ENCODE measurements at places on chromosomes 6 and 20.

- DNase-seq = peak; percentile 84
These were observed 16.7 kb downstream of the HMGN4 start for GRCh38 chr6:26554697-26555504.

DNA sequence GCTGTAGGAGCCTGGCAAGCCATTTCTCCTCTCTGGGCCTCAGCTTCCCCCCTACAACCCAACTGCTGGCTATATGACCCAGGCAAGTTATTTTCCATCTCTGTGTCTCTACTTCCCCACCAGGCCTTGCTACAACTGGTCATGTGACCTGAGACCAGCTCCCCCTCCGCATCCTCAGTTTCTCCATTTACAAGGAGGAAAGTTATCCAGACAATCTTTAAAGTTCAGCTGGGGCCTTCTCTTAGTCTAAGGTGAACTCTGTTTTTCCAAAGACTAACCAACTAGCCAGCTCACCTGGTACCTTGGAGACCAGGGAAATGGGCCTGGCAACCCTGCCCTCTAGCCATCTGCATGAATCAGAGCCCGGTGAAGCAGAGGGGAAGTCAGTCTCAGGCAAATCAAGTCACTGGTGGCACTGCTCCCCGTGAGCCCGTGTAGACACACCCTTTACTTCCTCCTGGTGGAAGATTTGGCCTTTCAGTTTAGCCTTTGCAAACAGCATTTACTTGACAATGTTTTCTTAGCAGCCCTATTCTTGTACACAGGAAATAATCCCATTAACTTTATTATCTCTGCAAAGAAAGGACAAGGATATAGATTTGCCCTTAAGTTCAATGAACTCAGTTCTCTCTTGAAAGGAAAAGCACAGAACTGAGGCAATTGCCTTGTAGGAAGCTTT is 157.7 kb downstream of the VEGFA start:
- DNase-seq = no peak

DNA sequence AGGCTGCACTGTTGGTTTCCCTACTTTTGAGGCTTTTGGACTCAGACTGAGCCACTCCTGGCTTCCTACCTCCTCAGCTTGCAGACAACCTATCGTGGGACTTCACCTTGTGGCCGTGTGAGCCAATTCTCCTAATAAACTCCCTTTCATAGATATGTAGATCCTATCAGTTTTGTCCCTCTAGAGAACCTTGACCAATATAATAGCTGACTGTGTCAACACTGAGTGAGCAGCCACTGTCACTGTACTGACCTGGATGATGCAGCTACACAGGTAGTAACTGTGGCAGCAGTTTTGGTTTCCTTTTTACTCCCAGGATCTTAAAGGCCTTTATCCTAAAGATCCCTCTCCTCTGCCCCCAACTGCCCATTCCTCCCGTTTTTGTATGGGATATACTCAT is 70.2 kb downstream of the SLC22A3 start:
- DNase-seq = no peak

DNA sequence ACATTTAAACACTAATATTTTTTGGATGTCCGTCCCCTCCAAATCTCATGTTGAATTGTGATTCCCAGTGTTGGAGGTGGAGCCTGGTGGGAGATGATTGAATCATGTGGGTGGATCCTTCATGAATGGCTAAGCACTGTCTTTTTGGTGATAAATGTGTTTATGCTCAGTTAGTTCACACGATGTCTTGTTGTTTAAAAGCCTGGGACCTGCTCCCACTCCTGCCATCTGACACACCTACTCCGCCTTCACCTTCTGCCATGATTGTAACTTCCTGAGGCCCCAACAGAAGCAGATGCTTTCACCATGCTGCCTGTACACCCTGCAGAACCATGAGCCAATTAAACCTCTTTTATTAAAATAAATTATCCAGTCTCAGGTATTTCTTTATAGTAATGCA is 114.7 kb downstream of the TNFAIP3 start:
- no peak for DNase-seq

DNA sequence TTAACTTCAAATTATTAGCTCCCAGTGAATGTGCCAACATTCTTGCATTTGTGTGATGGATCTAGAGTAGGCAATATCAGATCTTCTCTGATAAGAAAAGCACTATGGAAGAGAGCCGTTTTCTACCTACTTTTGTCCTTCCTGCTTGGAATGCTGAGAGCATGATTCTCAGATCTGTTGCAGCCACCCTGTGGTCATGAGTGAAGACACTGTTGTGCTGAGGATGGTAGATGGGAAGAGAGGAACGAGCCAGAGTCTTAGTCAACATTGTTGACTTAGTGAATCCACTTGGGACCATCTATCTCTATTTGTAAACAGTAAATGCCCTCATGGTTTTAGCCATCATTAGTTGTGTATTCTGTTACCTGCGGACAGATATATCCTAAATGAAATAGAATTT is 202.6 kb downstream of the CD109 start:
- DNase-seq = no peak

- DNase-seq = no peak
These were observed 17.3 kb upstream of the CCDC167 start for GRCh38 chr6:37516920-37517405.

- no peak for DNase-seq
These were observed 37.5 kb upstream of the MC3R start for GRCh38 chr20:56211051-56211450.

DNA sequence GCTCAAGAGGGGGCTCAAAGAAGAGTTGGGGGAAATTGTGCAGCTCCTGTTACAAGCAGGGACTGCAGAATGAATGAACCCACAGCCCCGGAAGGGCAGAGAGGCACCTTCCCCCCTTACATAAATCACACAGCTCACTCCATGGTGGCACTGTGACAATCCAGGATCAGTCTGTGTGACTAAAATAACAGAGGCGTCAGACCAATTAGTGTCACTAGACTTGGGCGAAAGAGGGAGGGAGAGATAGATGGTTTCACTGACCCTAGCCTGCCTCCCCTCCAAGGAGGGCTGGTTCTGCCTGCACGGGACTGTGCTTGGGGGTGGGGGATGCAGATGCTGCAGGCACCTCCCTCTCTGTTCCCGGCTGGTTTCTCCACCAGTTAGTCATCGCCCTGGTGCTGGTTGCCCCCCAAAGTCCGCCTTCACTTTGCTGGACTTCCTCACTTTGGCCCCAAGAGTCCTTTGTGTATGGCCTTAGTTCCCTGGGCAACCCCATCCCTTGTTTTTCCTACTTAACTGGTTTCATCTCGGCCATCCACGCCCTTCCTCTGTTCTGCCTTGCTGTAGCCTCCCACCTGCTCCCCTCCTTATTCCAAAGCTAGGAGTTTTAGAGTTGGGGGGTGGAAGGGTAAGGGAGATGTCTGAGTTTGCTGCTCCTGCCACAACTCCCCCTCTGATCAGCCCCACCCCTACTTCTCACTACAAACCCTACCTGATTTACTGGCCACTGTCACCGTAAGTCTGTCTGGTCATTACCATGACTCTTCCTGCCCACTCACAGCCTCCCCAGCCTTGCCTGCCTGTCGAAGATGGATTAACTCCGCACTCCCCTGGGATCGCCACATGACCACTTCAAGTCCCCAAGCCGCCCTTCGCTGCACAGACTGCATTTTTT is 17.7 kb downstream of the CCDC167 start:
- DNase-seq = no peak

DNA sequence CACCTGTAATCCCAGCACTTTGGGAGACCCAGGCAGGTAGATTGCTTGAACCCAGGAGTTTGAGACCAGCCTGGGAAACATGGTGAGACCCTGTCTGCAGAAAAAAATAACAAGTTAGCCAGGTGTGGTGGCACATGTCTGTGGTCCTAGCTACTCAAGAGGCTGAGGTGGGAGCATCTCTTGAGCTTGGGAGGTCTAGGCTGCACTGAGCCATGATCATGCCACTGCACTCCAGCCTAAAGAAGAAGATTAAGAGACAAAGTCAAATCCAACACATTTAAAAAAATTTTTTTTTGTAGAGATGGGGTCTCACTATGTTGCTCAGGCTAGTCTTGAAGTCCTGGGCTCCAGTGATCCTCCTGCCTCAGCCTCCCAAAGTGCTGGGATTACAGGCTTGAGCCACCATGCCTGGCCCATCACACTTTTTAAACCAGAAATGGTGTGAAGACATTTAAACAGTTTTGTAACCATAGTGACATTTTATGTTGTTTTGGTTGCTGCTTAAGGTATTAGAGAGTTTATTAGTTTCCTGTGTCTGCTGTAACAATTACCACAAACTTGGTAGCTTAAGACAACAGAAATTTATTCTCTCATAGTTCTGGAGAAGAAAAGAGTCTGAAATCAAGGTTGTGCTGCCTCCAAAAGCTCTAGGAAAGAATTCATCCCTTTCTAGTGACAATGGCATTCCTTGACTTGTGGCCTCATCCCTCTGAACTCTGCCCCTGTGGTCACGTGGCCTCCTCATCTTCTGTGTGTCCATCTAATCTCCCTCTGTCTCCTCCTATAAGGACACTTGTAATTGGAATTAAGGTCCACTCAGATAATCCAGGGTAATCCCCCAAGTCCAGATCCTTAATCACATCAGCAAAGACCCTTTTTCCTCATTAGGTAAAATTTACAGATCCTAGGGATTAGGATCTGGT is 104.6 kb upstream of the TNFAIP3 start:
- DNase-seq = no peak

DNA sequence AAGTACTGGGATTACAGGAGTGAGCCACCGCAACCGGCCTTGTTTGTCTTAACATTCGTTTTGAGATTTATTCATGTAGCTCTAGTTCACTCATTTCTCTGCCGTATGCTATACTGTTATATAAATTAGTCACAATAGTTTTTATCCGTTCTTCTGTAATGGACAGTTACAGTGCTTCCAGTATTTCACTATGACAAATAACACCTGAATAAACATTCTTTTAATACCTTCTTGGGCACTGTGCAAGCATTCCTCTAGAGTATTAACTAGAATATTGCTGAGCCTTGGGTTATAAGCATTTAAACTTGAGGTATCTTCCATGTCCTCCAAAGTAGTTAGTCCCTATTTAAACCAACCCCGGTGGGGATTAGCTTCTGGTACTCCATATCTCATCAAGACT is 45.6 kb downstream of the STK38 start:
- no peak for DNase-seq

DNA sequence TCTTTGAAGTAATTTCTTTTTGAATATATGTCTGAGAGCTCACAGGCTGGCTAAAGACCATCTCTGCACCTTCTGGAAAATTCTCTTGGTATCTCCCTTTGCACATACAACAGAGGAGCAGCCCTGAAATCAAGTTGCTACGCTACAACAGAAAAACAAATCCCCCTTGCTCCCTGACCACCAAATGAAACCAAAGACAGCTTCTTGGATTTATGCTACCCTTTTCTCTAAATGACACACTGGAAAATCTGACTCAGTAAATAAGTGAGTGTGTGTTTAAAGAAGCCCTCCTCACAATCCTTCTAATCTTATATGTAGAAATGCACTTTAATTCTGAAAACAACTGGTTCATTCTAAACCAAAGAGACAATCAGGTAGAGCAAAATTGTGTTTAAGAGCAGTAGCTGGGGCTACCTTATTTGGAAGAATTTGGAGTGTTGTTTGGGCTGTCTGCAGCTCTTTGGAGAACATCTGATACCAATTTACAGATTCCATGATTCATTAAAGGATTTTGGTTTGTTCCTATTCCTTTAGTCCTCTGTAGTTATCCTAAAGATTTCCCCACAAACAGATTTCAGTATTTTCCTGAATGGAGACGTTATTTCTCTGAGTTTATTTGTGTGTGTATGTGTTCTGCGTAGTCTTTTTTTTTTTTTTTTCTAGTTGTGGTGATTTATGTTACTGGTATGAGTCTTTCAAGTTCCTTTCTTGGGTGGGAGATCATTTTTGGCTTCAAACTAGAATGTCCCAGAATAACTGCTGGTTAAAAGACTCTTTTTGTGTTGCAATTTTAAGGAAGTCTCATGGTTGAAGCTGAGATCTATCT is 36.4 kb upstream of the UTRN start:
- DNase-seq = peak; percentile 63

DNA sequence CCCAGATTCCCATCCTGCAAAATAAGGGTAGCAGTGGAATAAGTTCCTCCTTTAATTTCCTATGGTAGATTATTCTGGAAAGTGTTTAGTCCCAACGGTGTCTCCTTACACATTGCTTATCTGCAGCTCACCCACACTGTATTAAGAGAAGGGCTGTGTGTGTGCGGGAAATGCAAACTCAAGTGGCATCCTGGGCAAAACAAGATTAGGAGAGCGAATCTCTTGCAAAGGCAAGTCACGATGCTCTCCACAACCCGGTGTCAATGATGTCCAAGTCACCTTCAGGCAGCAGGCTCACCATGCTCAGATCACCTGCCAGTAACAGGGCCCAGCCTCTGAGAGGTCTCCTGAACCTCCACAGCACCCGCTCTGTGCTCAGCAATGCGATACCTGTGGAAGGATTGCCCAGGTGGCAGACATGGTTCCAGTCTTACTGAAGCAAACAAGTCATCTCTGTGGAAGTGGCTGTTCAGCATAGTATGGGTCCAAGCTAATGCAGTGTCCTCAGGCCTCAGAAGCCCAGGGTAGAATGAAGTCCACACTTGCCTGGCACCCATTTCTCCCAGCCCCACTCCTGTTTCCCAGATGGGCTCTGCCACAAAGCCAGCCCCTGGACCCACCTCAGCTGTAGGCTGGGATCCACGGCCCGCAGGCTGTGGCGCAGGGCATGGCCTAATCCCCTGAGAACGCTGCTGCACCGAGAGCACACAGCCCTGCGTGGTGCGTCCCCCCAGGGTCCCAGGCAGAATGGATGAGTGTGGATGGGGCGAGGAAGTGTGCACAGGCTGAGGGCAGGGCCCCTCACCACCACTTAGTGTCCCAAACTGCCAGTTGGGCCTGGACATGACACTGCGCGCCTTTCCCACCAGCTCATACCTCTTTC is 101.2 kb downstream of the PXDC1 start:
- no peak for DNase-seq

- peak; percentile 99 for DNase-seq
These were observed 91.9 kb downstream of the FOXF2 start for GRCh38 chr6:1481286-1481685.
